ENCODE measurements at places on chromosomes 5 and 9.

GRCh38 chr5:100746730-100747129 lies 156.4 kb downstream of the ST8SIA4 start:
- DNase-seq: no peak

- no peak for DNase-seq
Measured at GRCh38 chr5:176653401-176654385, 6.4 kb downstream of the TSPAN17 start.

- no peak for DNase-seq
Measured at GRCh38 chr9:111572950-111573604, 26.4 kb downstream of the PTGR1 start.

DNA sequence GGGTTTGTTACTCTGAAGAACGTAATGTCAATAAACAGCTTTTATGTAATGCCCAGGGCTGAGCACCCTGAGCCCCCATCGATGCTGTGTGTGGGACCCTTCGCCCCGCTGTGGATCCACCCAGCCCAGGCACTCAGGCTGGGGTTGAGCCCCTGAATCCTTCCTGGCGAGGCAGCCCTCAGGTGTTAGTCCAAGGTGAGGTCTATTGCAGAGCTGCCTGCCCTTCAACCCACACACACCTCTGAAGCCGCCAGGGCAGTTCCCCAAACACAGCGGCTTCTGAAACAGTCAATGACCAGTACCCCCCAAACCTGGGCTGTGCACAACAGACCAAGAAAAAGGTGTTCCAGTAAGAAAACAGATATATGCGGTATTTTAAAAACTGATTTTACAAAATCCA lies 11.6 kb downstream of the DIPK1B start:
- DNase-seq: no peak

GRCh38 chr5:136127560-136127959 lies 5.1 kb upstream of the SMAD5 start:
- DNase-seq: no peak

GRCh38 chr5:169272111-169272510 lies 28.8 kb downstream of the SLIT3 start:
- DNase-seq: no peak

DNA sequence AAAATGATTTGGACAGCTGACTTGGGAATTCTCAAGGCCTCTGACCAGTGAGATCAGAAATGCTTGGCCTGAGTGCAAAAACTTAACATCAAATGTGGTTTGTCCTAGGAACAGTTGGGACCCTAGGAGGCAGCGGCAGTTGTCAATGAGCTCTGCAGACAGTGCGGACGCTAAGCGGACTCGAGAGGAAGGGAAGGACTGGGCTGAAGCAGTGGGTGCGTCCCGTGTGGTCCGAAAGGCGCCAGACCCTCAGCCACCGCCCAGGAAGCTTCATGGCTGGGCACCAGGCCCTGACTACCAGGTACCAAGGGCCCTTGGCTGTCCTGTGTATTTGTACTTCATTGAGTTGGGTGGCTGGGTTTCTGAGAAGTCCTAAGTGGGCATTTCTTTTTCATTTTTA lies 43.7 kb upstream of the POMT1 start:
- no peak for DNase-seq

DNA sequence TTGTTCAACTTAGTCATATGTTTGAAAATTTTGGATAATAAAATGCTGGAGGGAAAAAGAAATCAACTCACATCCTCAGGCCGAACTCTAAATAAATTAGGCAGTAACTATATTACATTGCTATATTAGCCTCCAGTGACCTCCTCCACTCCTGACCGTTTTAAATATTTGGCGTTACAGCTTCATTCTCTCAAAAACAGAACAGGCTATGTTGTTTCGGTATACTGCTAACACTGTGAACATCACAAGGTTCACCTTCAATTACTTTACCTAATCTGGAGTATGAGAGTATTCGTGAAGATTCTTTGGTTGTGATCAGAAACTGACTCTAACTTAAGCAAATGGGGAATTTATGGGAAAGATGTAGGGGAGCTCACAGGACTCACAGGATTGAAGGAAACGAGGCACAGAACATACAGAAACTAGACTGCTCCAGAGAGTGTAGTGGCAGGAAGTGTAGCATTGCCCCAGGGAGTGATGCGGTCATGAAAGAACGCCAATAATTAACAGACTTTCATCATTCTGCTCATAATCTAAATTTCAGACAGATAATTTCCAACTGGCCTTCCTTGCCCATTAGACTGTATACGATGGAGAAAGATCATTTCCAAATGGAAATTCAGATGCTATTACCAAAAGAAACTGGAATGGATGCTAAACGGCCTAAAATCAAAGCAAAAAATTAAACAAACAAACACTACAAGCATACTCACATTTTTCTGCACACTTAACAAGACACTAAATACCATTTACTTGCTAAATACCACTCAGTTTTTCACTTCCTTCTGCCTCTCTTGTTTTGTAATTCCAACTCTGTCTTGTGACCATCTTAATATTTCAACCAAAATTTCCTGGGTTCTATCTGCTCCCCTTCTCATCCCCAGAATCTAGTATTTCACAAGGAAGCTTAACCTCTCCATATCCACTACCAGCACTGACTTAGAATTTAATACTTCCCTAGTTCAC lies 110.1 kb upstream of the LPAR1 start:
- no peak for DNase-seq

GRCh38 chr5:93724791-93725190 lies 16.6 kb downstream of the POU5F2 start:
- no peak for DNase-seq

- no peak for DNase-seq
Measured at GRCh38 chr5:65986796-65987195, 60.4 kb downstream of the ERBIN start.

DNA sequence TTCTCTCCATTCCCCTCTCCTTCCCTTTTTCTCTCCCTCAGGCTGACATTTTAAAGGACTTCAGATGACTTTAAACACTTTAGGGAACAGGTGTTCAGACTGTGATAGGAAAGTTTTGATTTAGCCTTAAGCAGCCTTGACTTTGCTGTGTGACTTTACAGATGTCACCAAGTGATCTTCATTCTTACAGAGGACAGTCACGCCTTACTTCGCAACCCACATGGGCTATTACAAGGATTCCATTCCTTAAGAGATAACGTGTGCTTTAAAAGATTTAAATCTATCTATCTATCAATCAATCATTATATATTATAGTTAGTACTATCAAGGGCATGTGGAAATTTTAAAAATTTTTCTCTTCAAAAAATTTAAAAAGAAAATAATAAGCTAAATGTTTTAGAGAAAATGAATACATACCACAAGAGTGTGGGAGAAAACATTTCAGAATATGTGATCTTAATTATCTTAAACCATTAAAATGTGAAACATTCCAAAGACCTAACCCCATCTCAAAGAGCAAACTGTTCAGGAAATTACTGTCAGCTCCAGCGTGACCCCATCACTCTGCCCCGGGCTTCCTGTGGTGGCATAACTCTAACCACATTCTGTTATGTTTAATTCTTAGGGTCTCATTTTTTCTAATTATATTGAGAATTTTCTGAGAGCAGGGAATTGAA lies 530.5 kb downstream of the SEMA5A start:
- DNase-seq: no peak

DNA sequence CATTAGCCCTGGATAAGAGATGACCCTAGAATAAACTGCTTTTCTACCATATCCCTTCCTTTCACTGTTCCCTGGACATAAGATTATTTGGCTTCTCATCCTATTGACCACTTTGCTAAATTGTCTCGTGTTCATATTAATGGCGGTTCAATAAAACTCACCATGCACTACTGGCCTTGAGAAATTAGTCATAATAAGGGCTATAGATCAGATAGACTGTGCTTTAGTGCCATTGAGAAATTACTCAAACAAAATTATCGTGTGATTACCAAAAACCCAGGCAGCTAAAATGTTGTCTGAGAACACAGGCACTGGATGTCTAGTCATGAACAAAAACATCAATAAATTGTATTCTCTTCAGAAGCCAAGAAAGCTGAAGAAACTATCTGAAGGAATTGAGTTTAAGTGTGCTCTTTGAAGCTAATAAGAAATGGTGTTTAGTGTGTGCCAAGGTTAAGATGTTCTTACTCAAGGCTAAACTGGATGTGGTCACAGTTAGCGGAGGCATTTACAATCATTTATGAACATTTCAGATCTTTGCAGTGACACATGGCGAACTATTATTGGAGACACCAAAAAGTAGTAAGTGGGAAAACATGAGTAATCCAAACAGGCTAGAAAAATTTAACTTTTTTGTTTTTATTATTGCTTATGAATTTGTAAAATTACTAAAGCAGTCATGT lies 460.4 kb upstream of the RORB start:
- no peak for DNase-seq

GRCh38 chr5:133962131-133962530 lies 6.3 kb downstream of the C5orf15 start:
- DNase-seq: no peak

- DNase-seq: no peak
Measured at GRCh38 chr9:127915801-127916719, 781 bp downstream of the ST6GALNAC4 start.

GRCh38 chr5:56481428-56482357 lies 248.6 kb upstream of the ANKRD55 start:
- DNase-seq: peak; percentile 80

DNA sequence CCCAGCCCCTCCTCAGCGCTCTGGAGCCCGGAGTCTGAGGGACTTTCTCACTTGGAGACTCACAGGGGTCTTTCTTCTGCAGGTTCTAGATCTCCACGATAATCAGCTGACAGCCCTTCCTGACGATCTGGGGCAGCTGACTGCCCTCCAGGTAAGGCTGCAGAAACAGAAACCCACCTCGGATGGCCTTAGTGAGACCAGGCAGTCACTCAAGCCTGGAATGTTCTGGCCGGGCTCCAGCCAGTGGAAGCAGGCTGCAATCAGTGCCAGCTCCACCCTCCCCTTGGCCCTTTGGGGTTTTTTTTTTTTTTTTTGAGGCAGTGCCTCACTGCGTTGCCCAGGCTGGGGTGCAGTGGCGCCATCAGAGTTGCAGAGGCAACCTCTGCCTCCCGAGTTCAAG lies 7.6 kb downstream of the LRSAM1 start:
- no peak for DNase-seq

- no peak for DNase-seq
Measured at GRCh38 chr9:89522261-89522958, 24.5 kb upstream of the SEMA4D start.

GRCh38 chr9:2570615-2571479 lies 50.7 kb upstream of the VLDLR start:
- DNase-seq: peak; percentile 78

DNA sequence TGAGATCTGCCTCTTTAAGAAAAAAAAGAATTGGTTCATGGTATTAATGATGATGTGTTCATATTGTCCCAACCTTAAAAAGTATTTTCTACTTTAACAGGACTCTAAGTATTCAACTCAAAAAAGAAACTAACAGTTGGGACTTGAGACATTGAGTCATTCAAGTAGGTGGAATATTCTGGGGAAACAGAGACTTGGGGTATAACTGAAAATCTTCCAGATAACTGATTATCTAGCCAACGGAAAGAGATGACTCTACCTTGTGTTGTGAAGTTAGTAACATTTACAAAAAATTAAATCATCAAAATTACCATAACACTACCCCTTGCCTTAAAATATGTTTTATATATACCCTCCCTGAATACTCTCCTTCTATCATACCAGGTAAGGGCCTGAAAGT lies 19.1 kb downstream of the OXCT1 start:
- DNase-seq: no peak

- no peak for DNase-seq
Measured at GRCh38 chr9:108382310-108382709, 473.5 kb downstream of the ACTL7B start.

DNA sequence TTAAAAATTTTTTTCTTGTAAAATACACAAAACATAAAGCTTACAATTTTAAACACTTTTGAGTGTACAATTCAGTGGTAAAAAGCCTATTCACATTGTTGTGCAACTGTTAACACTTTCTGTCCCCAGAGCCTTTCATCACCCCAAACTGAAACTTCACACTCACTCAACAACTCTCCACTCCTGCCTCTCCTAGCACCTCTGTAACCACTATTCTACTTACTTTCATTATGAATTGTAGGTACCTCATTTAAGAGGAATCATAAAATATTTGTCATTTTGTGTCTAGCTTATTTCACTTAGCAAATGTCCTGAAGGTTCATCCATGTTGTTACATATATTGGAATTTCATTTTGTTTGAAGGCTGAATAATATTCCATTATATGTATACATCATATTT lies 4.3 kb upstream of the ZNF510 start:
- DNase-seq: no peak

DNA sequence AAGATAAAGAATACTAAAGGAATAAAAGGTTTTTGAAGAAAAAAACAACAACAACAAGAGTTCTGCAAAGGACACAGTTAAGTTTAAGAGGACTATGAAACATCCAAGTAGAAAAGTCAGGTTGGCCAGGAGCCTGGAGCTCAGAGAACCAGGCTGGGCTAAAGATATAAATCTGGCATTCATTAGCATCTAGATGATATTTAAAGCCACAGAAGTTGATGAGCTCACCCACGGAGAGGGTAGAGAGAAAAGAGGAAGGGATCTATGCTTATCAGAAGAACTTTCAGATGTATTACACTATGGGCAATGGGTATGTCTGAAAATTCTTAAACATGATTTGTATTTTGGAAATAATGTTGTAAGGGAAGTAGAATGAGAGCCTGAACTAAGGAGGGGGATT lies 9.9 kb downstream of the MIER3 start:
- no peak for DNase-seq

GRCh38 chr9:137748741-137749140 lies 128.8 kb upstream of the CACNA1B start:
- DNase-seq: no peak

All from islet precursor cell (in vitro differentiated cells).